ENCODE measurements at places on chromosomes 4 and X.

DNA sequence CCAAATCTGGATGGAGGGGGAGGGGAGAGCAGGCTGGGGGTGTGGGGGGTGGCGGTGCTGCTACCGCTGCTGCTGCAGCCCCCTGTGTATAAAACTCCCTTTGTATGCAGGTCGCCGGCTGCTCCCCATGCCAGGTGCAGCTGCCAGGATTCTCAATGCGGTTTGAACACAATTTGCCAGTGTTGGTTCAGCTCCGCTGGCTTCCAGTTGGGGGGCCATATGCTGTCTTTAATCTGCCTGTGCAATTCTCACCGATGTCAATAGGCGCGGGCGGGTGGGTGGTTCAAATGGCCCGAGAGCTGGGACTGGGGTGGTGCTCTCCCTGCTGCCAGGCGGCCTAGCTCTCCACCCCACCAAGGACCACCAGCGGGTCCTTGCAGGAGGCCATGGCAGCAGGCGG lies 257.6 kb downstream of the BCOR start:
- H3K27me3 ChIP-seq: no peaks in the 10 kb centered on the region
- H3K36me3 ChIP-seq: no peaks in the 10 kb centered on the region
- DNase-seq: no peak

GRCh38 chrX:135975421-135975820 lies 1.6 kb upstream of the MMGT1 start:
- DNase-seq: no peak
- no peaks in the 10 kb centered on the region for H3K36me3 ChIP-seq
- no peak overlapping the region for H3K4me3 ChIP-seq
- no peaks in the 10 kb centered on the region for H3K4me1 ChIP-seq
- no peaks in the 10 kb centered on the region for H3K27me3 ChIP-seq

- H3K27me3 ChIP-seq: no peaks in the 10 kb centered on the region
- DNase-seq: no peak
- H3K36me3 ChIP-seq: no peaks in the 10 kb centered on the region
- H3K27ac ChIP-seq: no peak overlapping the region
Observed at GRCh38 chr4:102614801-102615200, 113.6 kb downstream of the NFKB1 start.

DNA sequence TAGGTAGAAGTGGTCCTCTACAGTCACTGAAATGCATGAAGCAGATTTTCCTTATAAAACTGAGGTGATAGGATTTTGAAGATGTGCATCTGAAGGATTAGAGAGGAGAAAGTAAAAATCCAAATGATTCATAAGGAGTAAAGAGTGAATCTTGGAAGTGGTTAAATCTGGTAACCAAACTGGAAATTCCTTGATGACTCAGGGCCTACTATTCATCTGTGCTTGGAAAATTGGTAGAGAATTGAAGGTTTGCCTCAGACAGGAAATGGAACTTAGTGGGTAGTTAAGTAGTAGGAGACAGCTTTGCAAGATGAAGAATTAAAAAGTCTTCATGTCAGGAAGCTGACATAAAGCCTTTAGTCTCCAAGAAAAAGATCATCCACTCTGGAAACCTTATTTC lies 368.9 kb upstream of the CTSO start:
- H3K27me3 ChIP-seq: no peaks in the 10 kb centered on the region
- no peaks in the 10 kb centered on the region for H3K36me3 ChIP-seq

DNA sequence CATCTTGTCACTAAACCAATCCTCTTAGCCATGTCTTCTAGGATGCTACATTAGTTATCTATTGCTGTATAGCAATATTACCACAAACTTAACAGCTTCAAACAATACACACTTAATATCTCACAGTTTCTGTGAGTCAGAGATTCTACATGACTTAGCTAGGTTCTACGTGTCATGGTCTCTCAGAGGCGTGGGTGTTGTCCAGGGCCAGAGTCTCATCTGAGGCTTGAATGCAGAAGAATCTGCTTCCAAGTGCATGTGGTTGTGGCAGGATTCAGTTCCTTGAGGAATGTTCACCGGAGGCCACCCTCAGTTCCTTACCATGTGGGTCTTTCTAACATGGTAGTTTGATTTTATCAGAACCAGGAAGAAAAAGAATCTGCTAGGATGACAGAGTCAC lies 26.4 kb downstream of the PPP1R2C start:
- H3K36me3 ChIP-seq: no peaks in the 10 kb centered on the region
- H3K4me3 ChIP-seq: no peak overlapping the region
- no peaks in the 10 kb centered on the region for H3K27me3 ChIP-seq

- H3K27ac ChIP-seq: no peak overlapping the region
- H3K4me3 ChIP-seq: no peak overlapping the region
- no peaks in the 10 kb centered on the region for H3K27me3 ChIP-seq
- no peak for DNase-seq
Observed at GRCh38 chrX:1334854-1335253, 1.7 kb upstream of the IL3RA start.

GRCh38 chrX:68284281-68284904 lies 148.9 kb downstream of the OPHN1 start:
- no peak for DNase-seq
- no peak overlapping the region for H3K4me3 ChIP-seq
- H3K36me3 ChIP-seq: no peaks in the 10 kb centered on the region
- H3K4me1 ChIP-seq: no peaks in the 10 kb centered on the region
- no peaks in the 10 kb centered on the region for H3K27me3 ChIP-seq

DNA sequence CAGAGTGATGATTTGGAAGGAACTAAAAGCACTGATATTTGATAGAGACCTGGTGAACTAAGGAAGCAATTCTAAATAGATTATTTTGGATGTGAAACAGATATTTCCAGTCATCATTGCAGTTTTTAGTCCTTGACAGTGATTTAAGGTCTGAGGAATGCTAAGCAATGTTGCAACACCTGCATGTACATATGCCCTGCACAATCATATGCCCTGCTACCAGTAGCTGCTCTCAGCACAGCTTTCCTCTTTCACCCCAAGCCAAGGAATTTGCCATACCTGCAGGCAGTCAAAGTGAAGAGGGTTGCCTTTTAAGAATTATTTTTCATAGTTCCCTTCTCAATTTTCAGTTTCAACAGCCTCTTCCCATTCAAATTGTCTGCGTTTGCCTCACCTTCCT lies 8.7 kb upstream of the FAM47A start:
- no peak overlapping the region for H3K4me3 ChIP-seq
- H3K4me1 ChIP-seq: no peaks in the 10 kb centered on the region
- H3K27ac ChIP-seq: no peak overlapping the region

DNA sequence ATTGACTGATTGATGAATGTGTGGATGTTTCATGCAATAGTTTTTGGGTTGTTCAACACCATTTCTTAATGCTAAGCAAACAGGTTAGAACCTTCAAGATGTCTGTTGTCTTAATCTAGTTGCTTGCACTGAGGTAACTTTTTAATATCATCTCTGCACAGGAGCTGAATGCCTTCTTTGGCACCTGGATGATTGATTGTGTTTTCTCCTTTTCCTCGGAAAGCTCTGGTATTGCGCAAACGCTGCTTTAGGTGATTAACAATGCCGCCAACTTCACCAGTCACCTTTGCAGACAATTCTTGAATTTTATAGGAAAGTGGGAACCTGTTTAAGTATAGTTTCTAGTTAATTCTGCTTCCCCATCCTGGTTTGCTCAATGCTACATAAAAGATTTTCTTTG lies 48.2 kb downstream of the RTL9 start:
- no peaks in the 10 kb centered on the region for H3K27me3 ChIP-seq
- no peaks in the 10 kb centered on the region for H3K4me1 ChIP-seq
- DNase-seq: no peak
- H3K27ac ChIP-seq: no peak overlapping the region
- H3K4me3 ChIP-seq: no peak overlapping the region
- no peaks in the 10 kb centered on the region for H3K36me3 ChIP-seq

DNA sequence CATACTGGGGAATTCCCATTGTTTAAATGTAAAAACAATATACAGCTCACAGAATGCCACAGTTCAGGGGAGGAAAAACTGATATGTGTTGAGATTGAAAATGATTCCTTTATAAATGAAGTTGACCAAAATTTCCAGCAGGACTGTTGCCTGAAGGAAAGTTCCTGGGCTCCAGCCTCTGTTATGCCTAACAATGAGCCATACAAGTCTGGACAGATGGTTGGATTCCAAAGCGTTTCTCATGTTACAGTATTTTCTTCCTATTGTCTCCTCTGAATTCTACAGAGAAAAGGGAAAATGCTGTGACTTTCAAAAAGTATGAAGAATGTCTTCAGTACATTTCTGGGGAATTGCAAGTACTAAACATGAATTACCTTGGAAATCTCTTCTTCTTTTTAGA lies 73.3 kb downstream of the ALPK1 start:
- no peak overlapping the region for H3K4me3 ChIP-seq
- H3K27me3 ChIP-seq: no peaks in the 10 kb centered on the region
- H3K27ac ChIP-seq: no peak overlapping the region
- no peak for DNase-seq

DNA sequence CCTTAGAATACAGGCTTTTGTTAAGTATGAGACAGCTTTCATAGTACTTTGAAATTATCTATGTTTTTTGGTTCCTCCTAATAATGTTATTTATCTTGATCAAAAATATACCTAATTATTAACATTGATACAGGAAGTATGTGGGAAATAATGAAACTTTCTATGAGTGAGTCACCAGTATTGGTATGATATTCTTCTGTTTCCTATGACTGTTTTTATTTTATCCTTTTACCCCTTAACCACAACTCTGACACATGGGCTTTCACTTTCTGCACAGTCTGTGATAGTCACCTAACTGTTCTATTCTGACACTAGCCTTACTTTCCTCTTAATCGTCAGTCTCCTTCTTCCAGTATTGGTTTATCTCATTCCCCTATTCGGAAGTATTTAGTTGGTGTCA lies 4.7 kb downstream of the THAP9 start:
- H3K27ac ChIP-seq: no peak overlapping the region
- no peak for DNase-seq
- H3K36me3 ChIP-seq: no peaks in the 10 kb centered on the region
- H3K4me1 ChIP-seq: no peaks in the 10 kb centered on the region

GRCh38 chr4:2941138-2942036 lies 21.8 kb downstream of the NOP14 start:
- no peaks in the 10 kb centered on the region for H3K27me3 ChIP-seq
- peaks cover 61% of the 10 kb centered on the region for H3K36me3 ChIP-seq
- H3K27ac ChIP-seq: no peak overlapping the region
- no peak overlapping the region for H3K4me3 ChIP-seq

- no peak for DNase-seq
- H3K27me3 ChIP-seq: no peaks in the 10 kb centered on the region
- no peak overlapping the region for H3K27ac ChIP-seq
Observed at GRCh38 chrX:20431486-20431885, 164.8 kb upstream of the RPS6KA3 start.

DNA sequence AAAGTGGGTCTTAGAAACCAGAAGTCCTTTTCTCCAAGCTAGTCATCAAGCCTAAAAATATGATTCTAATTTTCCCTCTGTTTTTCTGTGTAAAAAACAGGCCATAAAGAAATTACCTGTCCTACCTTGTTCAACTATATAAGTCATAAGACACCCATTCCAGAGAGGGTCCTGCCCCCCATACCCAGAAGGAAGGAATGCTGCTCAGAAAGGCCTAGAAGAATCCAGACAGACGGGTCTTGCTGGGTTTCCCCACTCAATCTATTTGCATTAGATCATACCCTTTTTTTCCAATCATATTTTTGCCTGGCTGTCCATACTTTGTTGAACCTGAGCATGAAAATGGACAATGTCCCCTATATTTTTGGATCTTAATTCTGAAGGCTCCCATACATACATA lies 16.3 kb upstream of the XAGE2 start:
- no peak overlapping the region for H3K4me3 ChIP-seq
- no peaks in the 10 kb centered on the region for H3K36me3 ChIP-seq
- DNase-seq: no peak
- H3K4me1 ChIP-seq: no peaks in the 10 kb centered on the region

GRCh38 chr4:174216799-174217272 lies 66.6 kb downstream of the FBXO8 start:
- no peak overlapping the region for H3K4me3 ChIP-seq
- peaks cover 59% of the 10 kb centered on the region for H3K27me3 ChIP-seq
- no peak for DNase-seq
- no peaks in the 10 kb centered on the region for H3K36me3 ChIP-seq
- no peaks in the 10 kb centered on the region for H3K4me1 ChIP-seq

- no peak for DNase-seq
- H3K27me3 ChIP-seq: no peaks in the 10 kb centered on the region
- no peak overlapping the region for H3K27ac ChIP-seq
- H3K4me3 ChIP-seq: no peak overlapping the region
- H3K36me3 ChIP-seq: no peaks in the 10 kb centered on the region
- H3K4me1 ChIP-seq: peaks cover 3% of the 10 kb centered on the region
Observed at GRCh38 chrX:40434947-40435346, 145.8 kb upstream of the ATP6AP2 start.

- H3K36me3 ChIP-seq: no peaks in the 10 kb centered on the region
- no peak overlapping the region for H3K4me3 ChIP-seq
- H3K4me1 ChIP-seq: no peaks in the 10 kb centered on the region
- DNase-seq: no peak
Observed at GRCh38 chrX:110056419-110056818, 53.5 kb downstream of the TMEM164 start.

DNA sequence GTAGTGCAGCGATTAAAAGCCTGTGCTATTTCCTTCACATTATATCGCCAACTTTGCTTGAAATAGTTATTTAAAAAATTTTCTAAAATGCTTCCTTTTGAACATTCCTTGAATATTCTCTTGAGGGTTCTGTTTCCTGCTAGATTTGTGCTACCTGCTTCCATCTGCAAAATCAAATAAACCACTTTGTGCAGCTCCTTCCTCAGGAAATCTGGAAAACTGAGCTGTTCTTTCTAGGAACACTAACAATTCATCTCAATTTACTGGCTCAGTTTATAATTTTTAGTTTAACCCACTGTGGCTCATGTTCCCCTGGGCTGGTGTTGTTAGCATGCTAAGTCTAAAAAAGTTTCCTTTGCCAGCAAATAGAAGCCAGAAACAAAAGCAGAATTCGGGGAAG lies 88.1 kb upstream of the LCORL start:
- no peaks in the 10 kb centered on the region for H3K4me1 ChIP-seq
- H3K36me3 ChIP-seq: no peaks in the 10 kb centered on the region
- H3K27ac ChIP-seq: no peak overlapping the region
- H3K27me3 ChIP-seq: no peaks in the 10 kb centered on the region
- H3K4me3 ChIP-seq: no peak overlapping the region
- DNase-seq: no peak

- H3K36me3 ChIP-seq: no peaks in the 10 kb centered on the region
- no peak overlapping the region for H3K27ac ChIP-seq
- H3K4me1 ChIP-seq: no peaks in the 10 kb centered on the region
- H3K4me3 ChIP-seq: no peak overlapping the region
Observed at GRCh38 chr4:189420572-189420971, 520.1 kb upstream of the FRG1 start.

DNA sequence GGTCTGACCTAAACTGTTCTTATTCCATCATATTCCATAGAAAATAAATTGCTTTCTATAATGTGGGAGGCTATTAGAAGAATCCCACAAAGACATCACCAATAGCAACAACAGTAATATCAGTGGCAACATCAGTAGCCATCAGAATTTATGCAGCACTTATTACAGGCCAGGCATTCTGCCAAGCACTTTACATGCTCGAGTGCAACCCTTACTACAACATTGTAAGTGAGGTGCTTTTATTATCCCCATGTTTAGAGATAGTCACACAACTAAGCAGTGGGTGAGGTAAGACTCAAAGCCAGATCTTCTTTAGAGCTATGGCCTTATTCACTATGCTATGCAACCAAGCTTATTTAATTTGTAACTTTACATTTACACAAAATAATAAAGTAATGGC lies 317.1 kb upstream of the BMP3 start:
- H3K27me3 ChIP-seq: no peaks in the 10 kb centered on the region
- H3K36me3 ChIP-seq: no peaks in the 10 kb centered on the region
- no peak overlapping the region for H3K27ac ChIP-seq
- H3K4me3 ChIP-seq: no peak overlapping the region
- no peak for DNase-seq
